ENCODE measurements at places on chromosomes 5 and 9. TPM values are rescaled to one million over a fixed set of nuclear protein-coding genes. Genes with fewer than 3 reads are reported as not detected.

DNA sequence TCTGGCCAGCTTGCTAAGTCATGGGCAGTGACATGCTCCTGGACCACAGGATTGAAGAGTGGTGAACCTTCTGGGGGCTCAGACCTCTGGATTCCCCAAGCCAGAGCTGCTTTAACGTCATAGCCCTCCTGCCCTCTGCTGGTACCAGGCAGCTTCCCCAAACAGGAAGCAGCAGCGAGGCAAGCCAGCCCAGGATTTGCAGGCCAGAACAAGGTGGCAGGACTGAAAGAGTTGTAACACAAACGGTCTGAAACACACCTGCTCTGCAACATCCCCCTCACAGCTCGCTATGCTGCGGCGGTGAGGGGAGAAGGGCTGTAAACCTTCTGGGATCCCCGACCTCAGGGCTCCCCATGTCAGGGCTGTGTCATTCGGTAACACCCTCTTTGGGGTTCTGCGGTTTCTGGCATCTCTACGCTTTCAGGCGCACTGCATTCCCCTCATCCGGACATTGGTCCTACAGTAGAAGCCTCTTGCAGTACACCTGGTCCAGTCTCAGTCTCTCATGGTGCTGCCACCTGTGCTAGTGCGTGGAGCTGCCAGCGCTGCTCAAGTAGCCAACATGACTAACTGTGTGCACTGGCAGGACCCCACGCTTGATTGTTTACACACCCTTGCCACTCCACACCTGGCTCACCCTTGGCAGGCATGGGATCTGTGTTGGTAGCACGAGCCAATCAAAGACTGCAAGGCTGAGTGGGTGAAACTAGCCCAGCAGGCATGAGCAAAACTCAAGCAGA lies 893.3 kb downstream of the PTPRD start:
- no peak overlapping the region for H3K27ac ChIP-seq
- H3K36me3 ChIP-seq = no peaks in the 10 kb centered on the region
- no peaks in the 10 kb centered on the region for H3K27me3 ChIP-seq
- DNase-seq = no peak
- no peaks in the 10 kb centered on the region for H3K4me1 ChIP-seq
- no peak overlapping the region for H3K4me3 ChIP-seq

Gene MARCHF3
- 2.9 TPM for total RNA-seq

DNA sequence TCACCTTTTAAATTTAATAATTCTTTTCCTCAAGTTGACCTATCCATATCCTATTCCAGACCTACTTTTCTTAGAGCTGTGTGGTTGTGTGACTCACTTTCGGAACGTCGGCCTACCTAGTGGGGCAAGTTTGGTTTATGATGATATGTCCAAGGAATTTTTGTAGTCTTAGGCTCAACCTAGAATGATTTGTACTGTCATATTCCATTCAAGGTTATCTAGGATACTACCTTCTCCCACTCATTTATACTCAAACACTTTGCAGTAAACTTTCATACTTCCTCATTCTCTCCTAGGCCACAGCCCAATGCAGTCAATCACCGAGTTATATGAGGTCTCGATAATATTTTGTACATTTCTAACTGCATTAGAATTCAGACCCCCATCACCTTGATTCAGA lies 61.9 kb downstream of the PIK3R1 start:
- H3K27me3 ChIP-seq = no peaks in the 10 kb centered on the region
- DNase-seq = no peak
- H3K4me1 ChIP-seq = peaks cover 14% of the 10 kb centered on the region

DNA sequence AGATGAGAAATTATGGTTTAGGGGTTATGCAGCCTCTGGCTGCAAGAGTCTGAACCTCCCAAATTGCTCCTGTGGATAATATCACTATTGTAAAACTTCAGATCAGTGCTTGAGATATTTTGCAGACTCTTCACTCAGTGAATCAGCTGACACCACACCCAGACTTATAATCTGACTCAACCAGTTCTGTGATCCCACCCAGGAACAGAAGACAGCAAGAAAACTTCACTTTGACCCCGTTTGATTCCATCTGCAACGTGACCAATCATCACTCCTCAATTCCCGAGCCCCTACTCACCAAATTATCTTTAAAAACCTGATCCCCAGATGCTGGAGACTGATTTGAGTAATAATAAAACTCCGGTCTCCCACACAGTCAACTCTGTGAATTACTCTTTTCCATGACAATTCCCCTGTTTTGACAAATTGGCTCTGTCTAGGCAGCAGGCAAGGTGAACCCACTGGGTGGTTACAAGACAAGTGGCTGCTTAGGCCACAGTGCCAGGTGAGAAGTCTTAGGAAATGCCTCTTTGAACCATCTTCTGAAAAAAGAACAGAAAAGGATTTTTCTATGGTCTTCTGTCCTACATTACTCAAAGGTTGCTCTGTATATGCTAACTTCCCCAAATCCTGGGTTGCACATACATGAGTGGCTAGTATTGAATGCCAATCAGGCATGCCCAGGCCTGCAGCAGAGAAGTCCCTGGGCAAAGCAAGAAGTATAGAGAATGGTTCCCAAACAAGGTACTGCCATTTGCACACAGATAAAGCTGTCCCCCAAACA lies 588.0 kb downstream of the PRELID2 start:
- no peak for DNase-seq
- no peak overlapping the region for H3K4me3 ChIP-seq
- H3K4me1 ChIP-seq = no peaks in the 10 kb centered on the region
- no peaks in the 10 kb centered on the region for H3K36me3 ChIP-seq
- no peak overlapping the region for H3K27ac ChIP-seq
- H3K27me3 ChIP-seq = no peaks in the 10 kb centered on the region

- DNase-seq = no peak
- H3K27me3 ChIP-seq = no peaks in the 10 kb centered on the region
- no peaks in the 10 kb centered on the region for H3K4me1 ChIP-seq
These were observed 32.8 kb upstream of the ADAMTS2 start for GRCh38 chr5:179378116-179378440.

All from stomach (tissue), 19 donors.